Esophagus squamous epithelium (tissue), 5 donors: ENCODE measurements at places on chromosomes 13 and 19. TPM values are rescaled to one million over a fixed set of nuclear protein-coding genes. Genes with fewer than 3 reads are reported as not detected.

DNA sequence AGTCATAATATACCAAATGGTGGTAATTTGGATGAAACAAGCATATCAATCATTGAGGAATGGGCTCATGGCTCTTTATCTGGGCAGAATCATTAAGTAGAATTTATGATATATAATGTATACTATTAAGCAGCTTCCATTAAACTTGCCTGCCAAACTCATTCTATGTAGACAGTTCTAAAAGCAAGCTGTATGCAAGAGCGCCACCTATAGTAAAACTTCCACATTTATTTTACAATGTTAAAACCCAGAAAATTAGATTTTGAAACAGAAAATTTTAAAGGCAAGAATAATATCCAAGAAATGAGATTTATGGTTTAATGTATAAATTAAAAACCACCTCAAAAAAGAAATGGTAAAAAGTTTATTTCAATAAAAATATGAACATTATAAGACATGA is 161.5 kb downstream of the MZT1 start:
- DNase-seq, result no peak

- DNase-seq, result peak; percentile 42
Observed at GRCh38 chr19:52296773-52297600, at the start of gene ZNF480. TSS of gene ZNF480 (plus strand) at chr19:52297169. CDS start at chr19:52300413, 3,244 bp downstream.

C19orf67 gene
- not detected for total RNA-seq

DNA sequence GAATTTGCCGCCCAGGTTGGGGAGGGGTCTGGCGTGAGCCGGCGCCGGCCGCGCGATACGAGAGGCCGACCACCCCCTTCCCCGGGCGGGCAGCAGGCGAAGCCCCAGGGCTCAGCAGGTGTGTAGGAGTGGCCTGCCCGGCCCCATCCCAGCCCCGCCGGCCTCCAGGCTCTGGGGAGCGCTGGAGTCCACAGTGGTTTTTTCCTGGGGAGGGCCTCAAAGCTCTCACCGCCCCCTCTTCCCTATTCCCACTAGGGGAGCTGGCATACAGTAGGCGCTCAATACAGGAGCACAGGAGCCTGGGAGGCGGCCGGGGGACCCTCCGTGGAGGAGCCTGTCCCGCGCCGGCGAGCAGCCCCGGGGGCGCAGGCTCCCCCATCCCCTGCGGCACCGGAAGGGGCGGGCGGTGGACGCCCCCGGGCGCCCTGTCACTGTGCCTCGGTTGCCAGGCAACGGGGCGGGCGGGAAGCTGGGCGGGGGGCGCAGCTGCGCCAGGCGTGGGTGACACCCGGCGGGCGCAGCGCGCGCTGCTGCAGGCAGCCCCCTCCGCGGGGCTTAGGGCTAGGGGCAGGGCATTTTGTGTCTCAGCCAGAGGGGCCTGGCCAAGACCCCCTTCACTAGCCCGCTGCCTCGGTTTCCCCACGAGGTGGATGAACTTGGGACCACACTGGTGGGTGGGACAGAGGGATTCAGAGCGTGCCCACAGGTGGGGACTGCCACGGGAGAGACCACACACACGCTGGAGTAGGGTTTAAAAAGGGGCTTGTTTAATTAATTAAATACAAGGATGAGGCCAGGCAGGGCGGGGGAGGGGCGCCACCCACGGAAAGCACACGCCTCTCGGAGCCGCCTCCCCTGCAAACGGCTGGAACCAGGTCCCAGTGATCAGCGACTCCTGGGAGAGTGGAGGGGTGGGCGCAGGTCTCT is 3.6 kb upstream of the REXO1 start:
- DNase-seq, result no peak

GRCh38 chr19:55131421-55131820 is 14.0 kb upstream of the PPP1R12C start:
- DNase-seq, result no peak

- no peak for DNase-seq
Observed at GRCh38 chr13:102702965-102703725, 8.3 kb upstream of the METTL21C start.
